ENCODE measurements at places on chromosomes 1 and 21.

GRCh38 chr21:28908351-28908750, 84.3 kb downstream of the LTN1 start:
- DNase-seq, result no peak

- DNase-seq, result no peak
Observed at GRCh38 chr1:84037758-84038611, 39.1 kb upstream of the TTLL7 start.

GRCh38 chr1:67611846-67612245, 73.2 kb upstream of the GADD45A start:
- DNase-seq, result no peak

- DNase-seq, result no peak
Observed at GRCh38 chr1:162040657-162041056, 17.0 kb upstream of the OLFML2B start.

GRCh38 chr21:37724201-37724600, 192.1 kb downstream of the KCNJ6 start:
- no peak for DNase-seq

- no peak for DNase-seq
Observed at GRCh38 chr1:208179961-208180409, 64.2 kb downstream of the PLXNA2 start.

GRCh38 chr1:156160743-156161171, 7.4 kb downstream of the SEMA4A start:
- no peak for DNase-seq

DNA sequence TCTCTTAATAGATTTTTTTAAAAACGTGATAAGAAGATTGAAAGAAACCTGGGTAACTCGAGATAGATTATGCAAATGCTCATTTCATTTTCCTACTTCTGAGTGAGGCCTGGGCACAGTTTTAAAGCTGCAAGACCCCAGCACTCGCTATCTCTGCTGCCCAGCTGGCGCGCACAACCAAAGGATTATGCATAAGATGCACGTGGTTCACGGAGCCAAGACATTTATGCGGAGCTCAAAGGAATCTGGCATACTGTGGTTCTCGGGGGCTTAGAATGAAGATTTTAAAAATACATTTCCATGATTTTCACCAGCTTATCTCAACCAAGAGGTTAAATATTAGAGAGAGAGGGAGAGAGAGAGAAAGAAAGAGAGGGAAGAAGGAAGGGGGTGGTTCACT, 210.9 kb downstream of the DSCAM start:
- DNase-seq, result no peak

- DNase-seq, result no peak
Observed at GRCh38 chr1:180253585-180254495, 23.8 kb downstream of the LHX4 start.

DNA sequence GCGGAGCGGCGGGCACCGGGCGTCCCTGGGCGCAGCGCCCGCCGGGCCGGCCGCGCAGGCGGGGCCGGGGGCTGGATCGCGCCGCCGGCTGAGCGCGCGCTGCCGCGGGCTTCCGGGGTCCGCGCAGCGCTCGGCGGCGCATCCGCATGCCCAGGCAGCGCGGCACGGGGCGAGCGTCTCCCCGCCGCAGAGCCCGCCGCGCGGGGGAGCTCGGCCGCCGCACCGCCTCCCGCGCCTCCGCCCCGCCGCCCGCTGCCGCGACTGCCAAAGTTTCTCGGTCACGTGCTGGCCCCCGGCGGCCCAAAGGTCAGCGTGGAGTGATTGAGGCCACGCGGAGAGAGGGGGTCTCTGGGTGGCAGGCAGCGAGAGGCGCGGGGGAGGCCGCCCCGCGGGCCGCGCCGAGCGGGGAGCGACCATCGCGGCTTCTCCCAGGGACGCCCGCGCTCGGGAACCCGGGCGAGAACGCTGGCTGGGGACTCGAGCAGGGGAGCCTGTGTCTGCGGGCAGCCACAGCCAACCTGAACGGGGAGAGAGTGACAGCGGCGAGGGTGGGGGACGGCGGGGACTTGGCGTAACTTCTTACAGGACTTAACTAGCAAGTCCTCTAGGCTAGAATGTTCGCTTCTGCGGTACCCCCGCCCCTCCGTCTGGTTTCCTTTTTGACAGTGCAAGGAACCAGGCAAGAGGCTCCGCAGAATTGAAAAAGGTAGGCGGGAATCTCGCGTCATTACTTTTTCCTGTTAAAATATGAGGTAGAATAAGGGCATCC, at the start of gene ILDR2:
TSS of gene ILDR2 (minus strand) at position 180 of the 769 bp plus-strand sequence. CDS start 272 bp downstream, outside the sequence.
- no peak for DNase-seq

DNA sequence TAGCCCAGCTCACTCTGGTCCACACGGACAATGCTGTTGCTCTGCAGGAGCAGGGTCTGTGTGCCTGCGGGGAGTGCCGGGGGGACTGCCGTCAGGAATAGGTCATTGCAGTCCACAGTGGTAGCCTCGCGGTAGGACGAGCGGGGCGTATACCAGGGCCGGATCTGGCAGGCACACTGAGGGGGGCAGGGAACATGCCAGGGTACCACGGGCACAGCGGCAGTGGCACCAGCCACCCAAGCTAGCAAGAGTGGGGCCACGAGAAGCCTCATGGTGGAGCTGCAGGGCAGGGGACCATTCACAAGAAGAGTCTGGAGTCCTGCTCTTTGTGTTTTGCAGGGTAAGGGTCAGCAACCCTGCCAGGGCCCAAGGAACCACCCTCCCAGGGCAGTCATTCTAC, 65.8 kb downstream of the LRRN2 start:
- no peak for DNase-seq

- DNase-seq, result no peak
Observed at GRCh38 chr1:167137793-167138510, 44.1 kb downstream of the STYXL2 start.

GRCh38 chr1:31765516-31765915, 1.4 kb upstream of the ADGRB2 start:
- DNase-seq, result no peak

DNA sequence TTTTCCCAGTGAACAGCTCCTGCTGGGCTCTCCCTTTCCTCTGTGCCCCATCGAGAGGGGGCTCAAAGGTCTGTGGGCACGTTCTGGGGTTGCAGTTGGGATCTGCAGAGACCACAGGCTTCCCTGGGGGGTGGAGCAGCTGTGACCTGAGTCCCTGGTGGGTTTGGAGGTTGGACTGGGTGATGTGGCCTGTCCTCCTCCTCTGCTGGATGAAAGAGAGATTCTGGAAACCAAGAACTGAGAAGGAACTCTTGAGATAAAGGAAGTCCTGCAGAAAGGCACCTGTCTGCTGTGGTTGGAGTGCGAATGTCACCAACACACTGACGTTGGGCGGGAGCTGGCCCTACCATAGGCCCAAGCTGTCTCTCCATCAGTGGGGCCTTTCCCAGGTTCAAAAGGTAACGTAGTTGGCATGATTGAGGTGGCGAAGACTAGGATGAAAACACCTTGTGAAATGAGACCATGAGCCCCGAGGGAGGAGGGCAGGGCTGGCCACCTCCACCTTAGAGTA, 35.8 kb upstream of the ETV3 start:
- DNase-seq, result no peak

DNA sequence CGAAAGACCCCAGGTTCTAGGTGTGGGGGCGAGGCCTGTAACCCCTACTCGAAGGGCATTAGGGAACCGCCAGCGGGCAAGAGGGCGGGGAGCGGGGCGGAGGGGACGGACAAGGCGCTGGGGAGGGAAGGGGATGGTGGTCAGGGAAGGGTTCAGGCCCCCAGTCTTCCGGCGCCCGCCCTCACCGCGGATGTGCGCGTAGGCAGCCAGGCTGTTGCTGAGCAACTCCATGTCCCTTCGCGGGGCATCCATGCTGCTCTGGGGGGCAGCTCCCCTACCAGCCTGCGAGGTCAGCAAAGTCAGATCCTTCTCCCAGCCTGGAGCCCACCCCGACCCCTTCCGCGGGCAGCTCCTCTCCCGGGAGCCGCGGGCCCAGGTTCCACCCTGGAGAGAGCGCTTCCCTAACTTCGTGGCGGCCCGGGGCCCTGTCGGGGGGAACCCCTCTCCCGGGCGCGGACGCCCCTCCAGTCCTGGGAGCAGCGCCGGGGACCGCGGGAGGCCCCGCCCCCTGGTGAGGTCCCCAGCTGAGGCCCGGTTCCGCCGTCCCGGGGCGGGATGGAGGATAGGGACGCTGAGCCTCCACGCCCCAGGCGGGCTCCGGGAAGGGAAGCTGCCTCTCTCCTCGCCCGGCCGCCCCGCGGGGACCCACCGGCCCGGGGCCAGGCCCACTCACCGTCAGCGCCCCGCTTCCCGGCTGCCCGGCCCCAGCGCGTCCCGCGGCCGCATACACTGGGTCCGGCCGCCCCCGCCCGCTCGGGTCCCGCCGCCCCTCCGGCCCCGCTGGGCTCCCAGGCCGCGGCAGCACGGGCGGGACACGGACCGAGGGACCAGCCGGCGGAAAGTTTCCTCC, 434 bp downstream of the EVA1B start:
- DNase-seq, result no peak

- DNase-seq, result no peak
Observed at GRCh38 chr21:41741253-41742072, 25.4 kb downstream of the RIPK4 start.

- no peak for DNase-seq
Observed at GRCh38 chr1:55623311-55623710, 408.1 kb upstream of the USP24 start.

DNA sequence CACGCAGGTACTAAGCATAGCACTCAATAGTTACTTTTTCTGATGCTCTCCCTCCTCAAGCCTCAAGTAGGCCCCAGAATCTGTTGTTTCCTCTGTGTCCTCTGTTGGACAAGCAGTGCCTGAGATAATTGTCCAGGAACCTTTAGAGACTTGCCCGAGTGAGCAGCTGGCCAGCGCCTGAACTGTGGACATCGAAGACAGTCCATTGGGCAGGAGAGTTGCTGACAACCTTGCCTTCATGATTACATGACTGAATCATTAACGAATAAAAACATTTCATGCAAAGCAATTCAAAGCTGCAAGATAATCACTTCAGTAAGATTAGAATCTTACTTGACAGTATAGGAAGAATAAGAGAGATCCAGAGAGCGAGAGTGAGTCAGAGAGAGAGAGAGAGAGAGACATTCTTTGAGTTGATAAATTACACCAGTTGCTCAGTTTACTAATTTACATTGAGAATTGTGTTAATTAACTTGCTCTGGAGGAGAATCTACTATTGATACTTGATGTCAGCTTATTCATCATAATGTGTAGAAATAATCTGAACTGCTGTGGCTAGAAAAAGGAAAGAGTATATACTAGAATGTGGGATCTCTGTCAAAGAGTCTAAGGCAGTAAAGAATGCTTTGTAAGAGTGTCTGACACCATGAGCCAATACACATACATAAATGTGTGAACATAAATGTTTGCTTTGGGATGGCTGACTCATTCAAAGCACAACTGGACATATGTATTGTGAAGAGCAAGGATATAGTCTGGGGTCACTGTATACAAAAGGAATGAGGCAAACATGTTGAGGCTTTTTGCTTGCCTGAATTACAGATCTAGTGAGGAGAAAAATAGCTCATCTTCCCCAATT, 216.0 kb downstream of the ZNF326 start:
- DNase-seq, result no peak

GRCh38 chr1:183040547-183040971, 17.3 kb downstream of the LAMC1 start:
- no peak for DNase-seq

GRCh38 chr1:199858856-199859255, 168.7 kb upstream of the NR5A2 start:
- no peak for DNase-seq

GRCh38 chr1:29500651-29501050, 264.3 kb downstream of the PTPRU start:
- no peak for DNase-seq

- no peak for DNase-seq
Observed at GRCh38 chr1:93347334-93347899, 1.7 kb downstream of the DR1 start.

DNA sequence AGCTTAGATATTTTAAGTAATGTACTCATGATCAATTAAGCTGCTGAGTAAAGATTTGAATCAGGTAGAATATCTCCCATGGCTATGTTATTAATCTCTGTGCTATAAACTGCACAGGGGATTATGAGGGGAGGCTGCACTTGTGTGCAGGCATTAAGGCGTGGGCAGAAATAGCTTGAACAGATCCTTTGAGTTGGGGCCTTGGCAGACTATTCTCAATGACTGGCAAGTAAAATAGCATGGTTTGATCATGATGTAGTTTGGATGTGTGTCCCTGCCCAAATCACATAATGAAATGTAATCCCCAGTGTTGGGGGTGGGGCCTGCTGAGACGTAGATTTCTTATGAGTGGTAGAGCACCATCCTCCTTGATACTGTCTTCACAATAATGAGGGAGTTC, 220.3 kb downstream of the PLPP3 start:
- no peak for DNase-seq

DNA sequence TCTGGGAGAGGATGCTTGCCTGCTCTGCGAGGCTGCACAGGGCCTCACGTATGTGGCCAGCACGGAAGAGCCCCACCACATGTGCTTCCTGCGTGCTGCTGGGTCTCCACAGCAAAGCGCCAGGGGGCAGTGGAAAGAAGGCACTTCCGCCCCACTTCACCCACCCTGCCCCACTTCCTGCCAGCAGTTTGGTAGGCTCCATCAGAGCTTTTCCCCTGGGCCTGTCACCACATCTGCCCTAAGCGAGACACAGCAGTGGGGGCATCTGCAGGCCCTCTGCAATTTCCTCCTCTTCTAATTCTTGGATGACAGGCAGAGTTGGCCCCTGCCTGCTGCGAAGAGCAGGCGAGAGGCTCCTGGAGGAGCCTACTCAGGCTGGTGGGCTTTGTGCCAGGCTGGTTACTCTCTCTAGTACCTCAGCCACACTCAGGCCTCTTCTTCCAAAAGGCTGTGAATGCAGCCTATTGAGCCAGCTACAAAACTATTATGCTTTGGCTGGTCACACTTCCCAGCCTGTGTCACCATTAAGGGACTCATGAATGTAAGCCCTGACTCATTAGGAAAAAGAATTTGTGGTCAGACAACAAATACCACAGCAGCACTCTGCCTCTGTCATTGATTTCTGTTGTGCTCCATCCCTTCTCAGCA, 25.0 kb downstream of the CD244 start:
- DNase-seq, result no peak

DNA sequence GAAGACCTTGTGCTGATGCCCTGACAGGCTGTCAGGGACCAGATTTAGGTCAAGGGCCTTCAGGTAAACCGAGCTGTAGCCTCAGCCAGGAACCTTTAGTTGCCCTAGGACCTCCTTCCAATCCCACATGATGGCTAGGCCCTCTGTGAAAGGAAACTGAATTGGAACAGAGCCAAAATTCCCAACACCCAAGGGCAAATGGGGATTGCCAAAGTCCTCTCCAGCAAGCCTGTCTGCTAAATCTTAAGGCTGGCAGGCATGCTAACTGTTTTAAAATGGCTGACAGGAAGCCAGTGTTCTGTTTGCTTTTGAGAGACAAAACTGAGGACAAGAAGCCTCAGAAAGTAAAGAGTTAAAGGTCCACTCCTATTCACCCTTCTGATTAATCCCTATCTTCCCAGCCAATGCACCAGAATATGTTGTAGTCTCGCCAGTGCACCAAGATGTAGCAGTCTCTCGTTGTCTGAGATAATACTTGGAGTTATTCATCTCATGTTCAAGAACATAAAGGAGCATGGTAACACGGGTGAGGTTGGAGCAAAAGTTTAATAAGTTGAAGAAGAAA, 35.1 kb downstream of the MSTO1 start:
- no peak for DNase-seq

GRCh38 chr1:214557952-214558735, 6.7 kb upstream of the PTPN14 start:
- no peak for DNase-seq

GRCh38 chr1:94528299-94528698, 13.3 kb downstream of the F3 start:
- no peak for DNase-seq
